NCI-H1092 (cell line): ENCODE measurements at places on chromosomes 13 and 19.

DNA sequence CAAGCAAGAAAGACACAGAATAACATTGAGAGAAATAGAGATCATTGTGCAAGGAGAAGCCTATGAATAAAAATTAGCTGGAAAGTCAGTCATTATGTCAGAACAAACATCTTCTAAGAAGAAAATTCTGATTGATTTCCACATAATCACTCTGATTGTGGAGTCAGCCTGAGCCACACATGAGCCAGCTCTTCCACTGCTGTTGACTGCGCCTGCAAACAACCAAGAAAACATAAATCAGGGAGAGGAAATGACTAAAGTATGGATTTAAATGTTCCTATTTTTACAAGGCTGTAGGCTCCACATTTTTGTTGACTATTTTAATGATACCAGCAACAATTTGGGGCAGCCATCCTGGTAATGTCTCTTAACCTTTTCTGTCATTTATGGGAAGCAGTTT lies 962.3 kb downstream of the EFNB2 start:
- no peak for DNase-seq

DNA sequence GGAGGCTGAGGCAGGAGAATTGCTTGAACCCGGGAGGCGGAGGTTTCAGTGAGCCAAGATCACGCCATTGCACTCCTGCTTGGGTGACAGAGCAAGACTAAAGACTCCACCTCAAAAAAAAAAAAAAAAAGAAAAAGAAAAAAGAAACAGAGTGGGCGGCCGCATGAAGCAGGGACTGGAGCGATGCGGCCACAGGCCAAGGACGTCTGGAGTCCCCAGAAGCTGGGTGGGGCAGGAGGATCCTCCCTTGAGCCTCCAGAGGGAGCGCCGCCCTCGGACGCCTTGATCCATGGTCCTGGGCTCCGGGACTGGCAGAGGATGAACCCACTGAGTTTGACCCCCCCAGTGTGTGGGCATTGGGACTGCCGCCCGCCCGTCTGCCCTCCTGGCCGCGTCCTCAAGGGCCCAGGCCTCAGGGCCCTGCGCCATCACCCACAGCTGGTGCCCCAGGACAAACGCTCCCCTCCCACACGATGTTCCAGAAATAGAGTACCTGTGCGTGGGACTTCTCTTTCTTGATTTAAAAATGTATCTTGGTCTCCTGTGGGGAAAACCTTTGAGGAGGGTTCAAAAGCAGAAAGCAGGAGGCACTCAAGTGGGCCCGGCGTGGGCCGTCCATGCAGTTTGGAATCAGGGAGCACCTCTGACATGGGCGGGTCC lies 15.5 kb downstream of the BTBD2 start:
- no peak for DNase-seq

- DNase-seq = no peak
Measured at GRCh38 chr13:32882691-32883090, 133.5 kb upstream of the KL start.

DNA sequence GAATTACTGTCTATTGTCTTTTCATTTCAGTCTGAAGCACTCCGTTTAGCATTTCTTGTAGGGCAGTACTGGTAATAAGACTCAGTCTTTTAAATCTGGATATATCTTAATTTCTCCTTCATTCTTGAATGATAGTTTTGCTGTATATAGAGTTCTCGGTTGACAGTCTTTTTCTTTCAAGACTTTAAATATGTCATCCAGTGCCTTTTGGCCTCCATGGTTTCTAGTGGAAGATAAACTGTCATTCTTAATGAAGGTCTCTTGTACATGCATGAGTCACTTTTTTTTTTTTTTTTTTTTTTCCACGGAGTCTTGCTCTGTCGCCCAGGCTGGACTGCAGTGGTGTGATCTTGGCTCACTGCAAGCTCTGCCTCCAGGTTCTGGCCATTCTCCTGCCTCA lies 27.2 kb upstream of the ZDHHC20 start:
- DNase-seq = no peak
